ENCODE measurements at places on chromosomes 7 and 10. TPM values are rescaled to one million over a fixed set of nuclear protein-coding genes. Genes with fewer than 3 reads are reported as not detected.

Gene NUTM2A
- 0.21 TPM for total RNA-seq

Gene HOXA9
- total RNA-seq: not detected

Gene ATRNL1
- 17.1 TPM for total RNA-seq

Gene PDE6C
- not detected for total RNA-seq

DNA sequence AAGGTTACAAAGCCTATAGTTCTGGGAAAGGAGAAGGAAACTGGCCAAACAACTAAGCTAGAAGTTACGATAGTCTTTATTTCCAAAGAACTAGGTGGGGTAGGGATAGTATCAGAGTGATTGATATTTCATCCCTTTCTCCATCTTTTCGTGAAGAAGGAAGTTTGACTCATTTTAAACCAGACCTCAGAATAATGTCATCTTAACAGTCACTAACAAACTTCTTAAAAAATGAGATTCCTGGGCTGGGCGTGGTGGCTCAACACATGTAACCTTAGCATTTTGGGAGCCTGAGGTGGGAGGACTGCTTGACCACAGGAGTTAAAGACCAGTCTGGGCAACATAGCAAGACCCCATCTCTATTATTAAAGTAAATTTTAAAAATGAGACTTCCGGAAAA lies 69.4 kb downstream of the ARL4A start:
- DNase-seq: no peak

GRCh38 chr10:103828107-103828506 lies 27.3 kb downstream of the SH3PXD2A start:
- DNase-seq: no peak

DNA sequence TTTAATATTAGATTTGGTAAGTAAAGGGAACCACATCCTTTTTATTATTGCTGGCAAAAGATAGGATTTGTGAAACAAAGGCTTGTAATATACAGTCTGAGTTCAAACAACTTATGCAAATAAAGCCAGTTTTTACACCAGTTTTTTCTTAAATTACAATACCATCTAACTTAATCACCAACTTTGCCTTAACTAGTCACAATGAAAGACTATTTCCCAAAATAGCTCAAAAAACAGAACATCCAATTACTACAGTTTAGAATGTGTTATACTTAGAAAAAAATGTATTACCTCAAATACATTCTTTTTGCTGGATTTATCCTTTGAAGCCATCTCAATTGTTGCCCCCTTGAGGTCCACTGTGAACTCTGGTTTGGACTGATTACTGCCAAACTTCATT lies 108.5 kb downstream of the ARHGAP12 start:
- no peak for DNase-seq

DNA sequence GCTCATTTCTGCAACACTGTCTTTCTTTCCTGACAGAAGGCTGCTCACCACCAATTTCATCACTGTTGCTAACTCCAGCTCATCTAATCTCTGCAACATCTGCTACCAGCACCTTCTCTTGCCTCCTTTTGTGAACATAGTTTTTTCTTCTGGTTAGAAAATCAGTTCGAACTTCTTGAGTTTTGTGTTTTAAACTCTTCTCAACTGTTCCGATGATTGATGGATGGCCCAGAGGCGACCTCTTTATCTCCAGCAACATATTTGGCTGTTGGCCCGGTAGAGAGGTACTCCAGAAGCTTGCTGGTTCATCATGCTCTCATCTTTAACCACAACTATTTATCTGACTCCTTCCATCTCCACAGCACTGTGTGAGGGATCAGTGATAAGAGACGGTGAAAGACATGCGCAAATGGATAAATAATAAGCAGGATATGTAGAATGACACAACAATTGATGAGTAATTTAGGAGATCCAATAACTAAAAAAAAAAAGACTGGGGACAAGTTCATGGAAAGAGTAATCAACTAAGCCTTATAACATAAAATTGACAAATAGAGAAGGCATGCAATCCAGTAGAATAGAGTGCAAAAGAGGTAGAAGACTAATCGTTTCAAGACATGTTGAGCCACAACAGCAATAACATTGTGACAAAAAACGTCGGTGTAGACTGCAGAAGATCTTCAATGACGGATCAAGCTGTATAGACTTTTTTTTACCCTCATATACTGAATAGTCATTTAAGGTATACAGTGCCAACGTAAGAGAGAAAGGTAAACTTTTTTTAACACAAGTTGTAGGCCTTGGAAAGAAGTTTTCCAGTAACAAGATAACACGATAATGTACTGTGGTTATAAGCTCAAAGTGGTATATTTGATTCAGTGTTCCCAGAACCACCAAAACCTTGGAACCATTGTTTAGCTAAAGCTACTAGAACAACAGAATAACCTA lies 152.2 kb downstream of the CRPPA start:
- DNase-seq: no peak

- DNase-seq: peak; percentile 88
Measured at GRCh38 chr7:132065193-132065988, 509.0 kb upstream of the PODXL start.
